HCT116 (cell line): ENCODE measurements at places on chromosomes 6 and 20.

DNA sequence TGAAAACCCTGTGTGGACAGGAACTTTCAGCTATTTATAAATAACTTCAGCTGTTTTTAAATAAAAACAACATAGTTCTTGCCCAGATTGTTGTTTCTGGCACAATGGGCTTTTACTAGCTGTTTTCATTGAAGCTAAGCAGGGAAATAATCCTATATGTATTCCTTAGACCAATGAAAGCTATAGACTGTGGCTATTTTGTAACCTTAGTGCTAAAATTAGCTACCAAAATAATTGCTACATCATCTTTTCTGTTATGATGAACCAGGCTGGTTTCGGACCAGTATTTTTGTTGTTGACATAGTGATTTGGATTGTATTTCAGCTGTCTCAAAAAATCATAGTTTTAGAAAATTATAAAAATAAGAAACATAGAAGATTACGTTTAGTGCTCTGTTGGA is 13.7 kb downstream of the PHF3 start:
- DNase-seq = no peak

DNA sequence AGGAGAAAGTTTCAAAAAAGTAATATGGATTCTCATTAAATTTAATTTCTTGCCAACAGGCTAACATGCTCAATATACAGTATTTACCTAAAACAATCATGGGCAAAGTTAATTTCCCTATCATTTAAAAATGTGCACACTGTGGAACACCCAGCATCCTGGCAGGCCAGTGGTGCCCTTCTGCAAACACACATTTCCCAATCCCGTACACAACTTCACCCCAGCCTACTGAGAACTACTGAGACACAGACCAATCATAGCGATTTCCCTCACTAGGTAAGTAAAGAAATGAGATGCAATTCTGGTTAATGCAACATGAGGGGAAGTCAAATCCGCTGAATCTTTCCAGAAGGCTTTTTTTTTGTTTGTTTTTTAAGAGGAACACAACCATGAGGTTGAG is 7.6 kb downstream of the USP45 start:
- no peak for DNase-seq

GRCh38 chr6:130019326-130020072 is 1.1 kb downstream of the L3MBTL3 start:
- no peak for DNase-seq

- DNase-seq = no peak
Observed at GRCh38 chr6:45001663-45002062, 326.5 kb upstream of the RUNX2 start.

DNA sequence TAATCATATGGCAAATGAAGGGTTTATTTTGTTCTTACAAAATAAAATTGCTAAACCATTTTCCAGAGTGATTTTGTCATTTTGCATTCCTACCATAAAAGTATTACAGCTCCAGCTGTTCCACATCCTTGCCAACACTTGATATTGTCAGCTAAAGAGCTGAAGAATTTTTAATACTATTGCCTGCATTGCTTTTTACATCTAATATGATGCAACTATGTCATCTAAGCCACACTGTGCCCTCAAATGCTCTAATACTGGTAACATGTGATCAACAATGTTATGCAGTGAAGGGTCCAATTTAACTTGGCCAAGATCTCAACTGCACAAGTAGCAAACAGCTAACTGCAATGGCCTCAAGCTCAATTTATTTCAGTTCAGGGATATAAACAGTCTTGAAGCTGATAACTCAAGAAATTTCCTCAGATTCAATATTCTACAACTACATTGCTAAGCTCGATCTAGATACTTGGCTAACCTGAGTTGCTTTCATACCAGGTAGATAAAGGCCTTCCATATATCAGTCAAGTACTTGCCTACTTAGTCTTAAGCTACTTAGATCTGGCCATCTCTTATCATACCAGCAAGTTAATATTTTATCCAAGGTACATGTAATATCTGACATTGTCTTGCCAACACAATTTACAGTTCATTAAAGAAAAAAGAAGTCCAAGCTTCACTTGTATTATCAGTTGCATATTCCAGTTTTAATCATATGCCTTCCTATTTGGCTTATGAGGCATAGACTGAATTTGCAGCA is 17.0 kb downstream of the AKIRIN2 start:
- DNase-seq = no peak

- DNase-seq = no peak
Observed at GRCh38 chr6:45293306-45293705, 34.8 kb upstream of the RUNX2 start.

- no peak for DNase-seq
Observed at GRCh38 chr6:113185299-113185698, 671.8 kb upstream of the MARCKS start.

- DNase-seq = no peak
Observed at GRCh38 chr6:110055387-110055735, 77.2 kb downstream of the GPR6 start.

DNA sequence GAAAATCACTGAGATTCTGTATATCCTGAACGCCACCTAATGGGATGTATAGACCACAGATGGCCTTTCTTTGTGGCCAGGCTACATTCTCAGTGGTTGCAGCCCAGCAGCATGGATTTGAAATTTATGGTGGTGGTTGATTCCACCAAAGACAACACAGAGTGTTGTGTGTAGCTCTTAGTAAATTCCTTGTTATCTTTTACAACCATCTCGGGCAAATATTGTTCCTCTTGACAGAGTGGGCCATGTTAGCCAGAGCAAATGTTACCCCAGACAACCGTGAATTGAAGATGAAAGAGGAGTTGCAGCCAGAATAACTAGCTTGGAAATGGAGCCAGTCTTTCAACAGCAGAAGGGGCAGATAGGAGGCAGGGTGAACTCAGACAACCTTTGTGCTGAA is 39.5 kb downstream of the SLC24A3 start:
- no peak for DNase-seq

DNA sequence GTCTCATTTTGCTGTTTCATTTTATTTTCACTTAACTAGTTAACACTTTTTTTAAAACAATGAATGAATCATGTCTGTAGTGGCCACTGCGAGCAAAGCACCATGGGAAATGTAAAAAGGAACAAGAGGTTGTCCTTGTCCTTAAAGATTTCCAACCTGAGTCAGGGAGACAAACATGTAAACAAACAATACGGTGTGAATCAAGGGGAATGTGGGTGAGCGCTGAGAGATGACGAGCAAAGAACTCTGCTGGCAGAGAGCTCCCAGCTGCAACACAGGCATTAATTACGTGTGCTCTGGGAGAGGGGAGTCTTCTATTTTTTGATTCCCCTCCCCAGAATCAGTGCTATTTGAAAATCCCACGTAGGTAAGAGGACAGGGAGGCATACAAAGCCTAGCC is 84.3 kb downstream of the ATXN1 start:
- DNase-seq = peak; percentile 66

DNA sequence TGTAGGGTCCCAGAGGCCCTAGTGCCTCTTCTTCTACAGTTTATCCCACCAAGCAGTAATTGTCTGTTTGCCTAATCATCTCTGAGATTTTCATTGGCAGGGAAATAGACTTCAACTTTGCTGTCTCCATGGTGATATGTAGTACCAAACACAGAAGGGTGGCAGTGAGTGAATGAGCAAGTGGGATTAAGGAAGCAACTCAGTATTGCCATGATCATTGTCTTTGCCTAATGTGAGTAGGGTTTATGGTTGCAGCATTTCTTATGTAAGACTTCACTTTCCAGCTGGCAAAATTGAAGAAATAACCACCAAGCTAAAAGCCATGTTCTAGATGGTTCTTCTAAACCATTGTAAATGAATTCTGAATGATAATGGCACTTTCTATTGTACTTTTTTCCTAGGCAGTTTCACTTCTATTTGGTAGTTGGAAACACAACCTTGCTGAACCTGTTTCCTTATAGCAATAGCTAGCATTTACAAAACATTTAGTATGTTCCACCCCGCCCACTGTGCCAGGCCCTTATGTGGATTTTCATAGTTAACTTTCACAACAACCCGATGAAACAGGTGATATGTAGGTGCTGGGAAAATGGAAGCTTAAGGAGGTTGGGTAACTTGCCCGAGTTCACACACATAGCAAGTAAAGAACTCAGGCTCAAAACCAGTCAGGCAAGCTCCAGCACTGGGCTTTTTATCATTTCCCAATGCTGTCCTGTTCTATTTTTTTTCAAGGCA is 32.0 kb downstream of the ZC2HC1B start:
- no peak for DNase-seq

DNA sequence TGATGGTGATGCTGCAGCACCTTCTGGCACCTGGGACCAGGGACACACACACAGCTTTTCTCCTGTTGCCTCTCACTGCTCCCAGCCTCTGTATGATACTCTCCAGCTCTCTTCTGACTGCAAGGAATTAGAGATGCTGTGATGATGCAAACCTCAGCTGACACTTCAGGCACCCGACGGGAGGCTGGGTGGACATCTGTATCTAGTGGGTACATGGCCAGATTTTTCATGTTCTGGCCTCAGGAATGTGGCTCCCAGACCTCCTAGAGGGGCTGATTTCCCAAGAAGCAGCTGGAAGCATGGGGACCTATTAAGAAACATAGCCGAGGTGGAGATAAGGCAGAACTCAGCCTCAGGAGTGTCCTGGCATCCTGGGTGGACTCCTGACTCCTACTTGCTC is 6.8 kb upstream of the EPB41L1 start:
- DNase-seq = no peak

DNA sequence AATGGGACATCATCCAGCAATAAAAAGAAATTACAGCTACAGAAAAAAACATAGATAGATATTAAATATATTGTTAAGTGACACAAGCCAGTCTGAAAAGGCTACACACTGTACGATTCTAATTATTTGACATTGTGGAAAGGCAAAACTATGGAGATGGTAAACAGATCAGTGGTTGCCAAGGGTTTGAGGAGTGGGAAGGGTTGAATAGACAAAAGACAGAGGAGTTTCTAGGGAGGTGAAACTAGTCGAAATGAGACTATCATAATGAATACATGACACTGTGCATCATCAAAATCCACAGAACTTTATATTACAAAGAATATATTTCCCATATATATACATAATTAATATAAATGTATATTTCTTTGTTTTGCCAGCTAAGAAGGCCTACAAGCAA is 9.8 kb downstream of the EPM2A start:
- DNase-seq = no peak

DNA sequence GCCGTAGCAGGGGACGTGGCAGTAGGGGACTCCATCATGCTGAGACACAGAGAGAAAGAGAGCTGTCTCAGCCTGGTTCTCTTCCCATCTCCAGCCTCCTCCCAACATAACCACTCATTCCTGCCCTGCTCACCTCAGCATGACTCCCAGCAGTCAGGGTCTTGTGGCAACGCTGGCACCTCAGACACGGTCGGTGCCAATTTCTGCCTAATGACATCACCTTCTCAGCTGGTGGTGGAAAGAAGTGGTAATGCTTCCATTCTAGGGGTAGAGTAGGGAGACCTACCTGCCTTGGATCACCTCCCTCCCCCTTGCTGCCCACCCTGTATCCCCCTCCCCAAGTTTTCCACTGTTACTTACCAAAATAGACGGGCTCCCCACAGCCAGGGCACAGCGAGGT is 2.5 kb downstream of the CRIP3 start:
- no peak for DNase-seq

GRCh38 chr20:4176187-4176586 is 160.8 kb upstream of the RNF24 start:
- DNase-seq = no peak

- no peak for DNase-seq
Observed at GRCh38 chr6:15966000-15966520, 162.8 kb upstream of the MYLIP start.

- no peak for DNase-seq
Observed at GRCh38 chr6:151092591-151092990, 147.2 kb upstream of the AKAP12 start.

DNA sequence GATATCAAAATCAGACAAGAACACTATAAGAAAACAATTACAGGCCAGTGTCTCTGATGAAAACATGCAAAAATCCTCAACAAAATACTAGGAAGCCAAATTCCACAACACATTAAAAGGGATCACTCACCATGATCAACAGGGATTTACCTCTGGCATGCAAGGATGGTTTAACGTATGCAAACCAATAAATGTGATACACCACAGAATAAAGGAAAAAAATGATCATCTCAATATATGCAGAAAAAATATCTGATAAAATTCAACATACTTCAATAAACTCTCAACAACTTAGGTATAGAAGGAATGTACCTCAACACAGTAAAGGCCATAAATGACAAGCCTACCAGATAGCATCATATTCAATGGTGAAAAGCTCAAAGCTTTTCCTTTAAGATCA is 66.6 kb downstream of the SHPRH start:
- no peak for DNase-seq

GRCh38 chr20:13821876-13822275 is 37.0 kb downstream of the NDUFAF5 start:
- no peak for DNase-seq

- DNase-seq = no peak
Observed at GRCh38 chr6:150723857-150724256, 124.2 kb downstream of the PLEKHG1 start.

DNA sequence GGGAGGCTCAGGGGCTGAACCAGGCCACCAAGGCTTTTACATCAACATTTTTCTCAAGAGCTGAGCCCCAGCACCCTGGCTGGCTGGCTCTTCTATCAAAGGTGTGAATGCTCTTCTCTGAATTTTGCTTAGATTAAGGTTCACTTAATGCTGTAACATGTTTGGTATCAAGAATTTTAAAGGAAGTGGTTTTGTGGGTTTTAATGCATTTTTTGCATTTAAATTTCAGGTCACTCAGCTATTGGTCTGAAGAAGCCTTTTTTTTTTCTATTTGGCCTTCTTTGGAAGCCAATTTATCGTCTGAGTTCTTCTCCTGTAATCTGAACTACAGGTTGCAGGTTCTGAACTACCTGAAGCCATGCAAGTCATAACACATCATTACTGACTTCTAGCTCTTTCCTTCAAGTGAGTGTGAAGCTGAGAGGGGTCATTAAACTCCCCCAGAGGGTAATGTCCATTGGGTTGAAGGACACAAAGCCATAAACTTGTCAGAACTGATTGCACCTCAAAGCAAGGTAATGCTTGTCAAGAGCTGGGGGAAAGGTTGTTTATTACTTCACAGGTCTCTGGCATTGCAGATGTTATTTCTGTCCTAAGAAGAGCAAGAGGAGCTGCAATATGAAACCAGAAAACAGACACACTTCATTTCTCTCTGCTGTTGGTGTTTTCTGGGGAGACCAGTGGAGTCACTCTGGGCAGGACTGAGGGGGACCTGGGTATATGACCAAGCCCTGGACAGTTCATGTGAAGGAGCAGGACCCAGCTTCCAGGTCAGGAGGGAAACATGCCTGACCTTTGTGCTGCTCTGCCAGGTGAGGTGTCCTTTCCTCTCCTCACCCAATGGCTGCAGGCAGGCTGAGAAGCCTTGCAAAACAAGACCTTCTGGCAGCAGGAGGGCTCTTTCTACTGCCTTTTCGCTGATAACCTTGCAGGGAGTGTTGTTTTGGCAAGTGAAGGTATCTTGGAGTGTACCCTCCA is 26.1 kb upstream of the NEDD9 start:
- DNase-seq = no peak
